ENCODE measurements at places on chromosomes 6 and 20. TPM values are rescaled to one million over a fixed set of nuclear protein-coding genes. Genes with fewer than 3 reads are reported as not detected.

DNA sequence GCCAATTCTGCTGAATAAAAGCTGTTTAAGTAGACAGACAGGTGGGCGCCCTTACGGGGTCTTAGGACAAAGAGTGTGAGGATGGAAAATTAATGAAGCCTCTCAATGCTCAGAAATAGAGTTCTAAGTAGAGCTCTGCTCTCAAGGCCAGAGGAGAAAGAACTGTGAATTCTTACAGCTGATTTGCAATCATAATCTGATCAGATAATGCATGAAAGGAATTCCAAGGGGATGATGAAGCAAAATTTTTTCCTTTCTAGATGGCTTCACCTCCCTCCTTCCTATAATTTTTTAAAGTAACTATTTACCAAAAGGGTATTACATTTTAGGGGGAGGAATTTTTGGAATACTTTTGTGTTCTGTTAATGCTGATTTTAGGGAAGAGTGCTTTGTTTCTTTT is 308.1 kb upstream of the HS3ST5 start:
- no peak for DNase-seq

The KCNK16 gene
- not detected for total RNA-seq

The PLAGL2 gene
- total RNA-seq, result 2.8 TPM

The SYNDIG1 gene
- total RNA-seq, result not detected

The ADGRF1 gene
- not detected for total RNA-seq

DNA sequence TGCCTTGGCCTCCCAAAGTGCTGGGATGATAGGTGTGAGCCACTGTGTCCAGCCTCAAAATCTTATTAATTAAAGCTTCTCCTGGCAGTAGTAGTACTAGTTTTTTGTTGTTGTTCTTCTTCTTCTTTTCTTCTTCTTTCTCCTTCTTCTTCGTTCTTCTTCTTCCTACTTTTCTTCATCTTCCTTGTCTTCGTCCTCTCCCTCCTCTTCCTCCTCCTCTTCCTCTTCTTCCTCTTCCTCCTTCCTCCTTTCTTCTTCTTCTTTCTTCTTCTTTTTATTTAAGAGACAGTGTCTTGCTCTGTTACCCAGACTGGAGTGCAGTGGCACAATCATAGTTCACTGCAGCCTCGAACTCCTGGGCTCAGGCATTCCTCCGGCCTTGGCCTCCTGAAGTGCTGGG is 17.2 kb upstream of the DEK start:
- DNase-seq, result no peak

DNA sequence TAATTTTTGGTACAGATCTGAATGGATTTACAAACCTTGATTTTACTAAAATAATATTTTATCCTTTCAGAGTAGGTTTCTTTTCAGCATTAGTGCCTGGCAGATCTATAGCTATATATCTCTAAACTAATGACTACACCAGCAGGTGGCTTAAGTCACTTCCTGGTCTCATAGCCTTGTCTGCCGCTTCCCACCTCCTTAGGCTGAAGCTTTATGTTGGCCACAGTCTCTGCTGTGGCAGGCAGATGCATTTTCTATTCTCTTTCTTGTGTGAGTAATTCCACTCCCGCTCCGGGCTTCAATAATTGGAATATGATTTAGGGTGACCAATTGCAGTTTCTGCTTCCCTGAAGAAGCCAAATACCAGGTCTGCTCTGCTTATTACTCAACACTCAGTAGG is 226.8 kb upstream of the HS3ST5 start:
- no peak for DNase-seq

- no peak for DNase-seq
Observed at GRCh38 chr6:168647271-168647670, 206.3 kb downstream of the SMOC2 start.

DNA sequence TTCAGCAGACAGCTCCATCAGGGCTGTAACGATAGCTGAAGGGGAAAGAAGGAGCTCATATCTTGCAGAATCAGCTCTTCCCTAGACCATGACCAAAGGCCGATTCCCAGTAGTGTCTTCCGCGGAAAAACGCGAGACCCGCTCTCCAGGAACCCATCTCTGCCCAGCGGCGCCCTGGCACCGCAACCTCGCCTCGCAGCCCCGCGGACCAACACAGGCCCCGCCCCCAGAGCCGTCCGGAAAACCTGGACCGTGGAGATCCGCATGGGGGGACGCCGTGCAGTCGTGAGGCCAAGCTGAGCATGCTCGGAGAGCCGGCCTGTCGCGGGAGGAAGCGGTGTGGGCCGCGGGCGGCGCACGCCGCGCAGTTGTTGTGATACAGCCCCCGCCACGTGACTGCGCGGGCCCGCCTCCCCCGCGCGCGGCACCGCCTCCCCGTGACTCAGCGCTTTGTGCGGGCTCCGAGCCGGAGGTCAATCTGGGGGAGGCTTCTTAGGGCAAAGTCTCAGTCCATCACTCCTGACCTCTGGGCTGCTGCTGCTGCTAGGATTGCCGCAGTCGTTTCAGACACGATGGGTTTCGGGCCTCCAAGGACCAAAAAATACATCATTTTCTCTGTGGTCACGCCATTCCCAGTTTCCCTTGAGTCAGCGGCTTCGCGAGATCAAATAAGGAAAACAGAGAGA is 3.1 kb upstream of the GCLC start:
- peak; percentile 98 for DNase-seq

GRCh38 chr6:54881067-54881730 is 34.6 kb downstream of the FAM83B start:
- no peak for DNase-seq

The ISM1 gene
- total RNA-seq, result under 0.01 TPM

DNA sequence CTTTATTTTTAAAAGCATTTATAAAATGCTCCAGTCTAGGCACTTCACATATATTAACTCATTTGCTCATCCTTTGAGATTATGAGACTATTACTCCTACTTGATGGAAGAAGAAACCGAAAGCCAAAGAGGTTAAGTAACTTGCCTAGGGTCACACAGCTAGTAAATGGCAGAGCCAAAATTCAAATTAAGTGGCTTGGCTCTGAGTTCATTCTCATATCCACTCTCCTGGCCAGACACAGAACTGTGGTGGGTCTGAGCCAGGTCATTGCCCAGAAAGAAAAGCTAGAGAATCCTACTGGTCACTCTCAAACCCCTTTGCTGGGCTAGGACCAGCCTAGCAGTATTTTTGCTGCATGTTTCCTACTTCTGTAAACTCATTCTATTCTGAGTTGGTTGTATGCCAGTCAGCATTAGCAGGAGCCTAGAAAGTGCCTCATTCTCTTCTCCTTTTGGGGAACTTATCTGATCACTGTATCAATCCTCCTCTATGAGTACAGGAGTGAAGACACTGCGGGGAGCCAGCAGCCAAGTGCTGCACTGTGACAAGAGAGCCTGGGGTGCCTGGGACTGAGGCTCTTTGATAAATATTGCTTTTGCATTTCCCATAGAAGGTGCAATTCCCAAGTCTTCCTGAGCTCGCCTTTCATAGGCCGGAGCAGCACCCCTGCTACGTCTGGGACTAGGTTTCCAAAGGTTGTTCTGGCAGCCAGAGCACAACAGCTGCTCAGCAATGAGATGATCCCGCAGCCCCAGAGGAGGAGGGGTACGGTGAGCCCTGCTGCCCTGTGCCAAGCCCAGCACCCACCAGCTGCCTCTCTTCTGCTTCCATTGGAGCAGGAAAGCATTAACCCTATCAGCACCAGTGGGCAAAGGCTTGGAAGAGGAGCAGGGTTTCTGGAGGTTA is 728.3 kb downstream of the MAFB start:
- DNase-seq, result no peak

DNA sequence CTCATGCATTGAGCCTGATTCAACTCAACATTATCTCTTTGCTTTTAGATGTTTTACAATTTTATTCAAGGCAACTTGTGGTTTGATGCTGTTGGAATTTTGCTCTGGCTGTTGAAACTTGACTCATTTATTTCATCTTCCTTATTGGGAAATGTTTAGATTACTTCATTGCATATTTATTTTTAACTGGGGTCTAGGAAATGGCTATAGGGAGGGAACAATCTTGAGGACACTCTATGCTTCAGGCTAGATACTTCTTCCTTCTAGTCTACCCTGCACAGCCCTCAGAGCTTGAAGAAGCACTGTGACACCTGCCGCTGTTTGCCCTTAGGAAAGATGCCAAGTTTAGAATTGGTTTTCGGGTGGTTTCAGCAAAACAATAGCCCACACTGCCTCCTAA is 183.4 kb downstream of the ADGRG6 start:
- no peak for DNase-seq

- no peak for DNase-seq
Observed at GRCh38 chr20:21609221-21609620, 95.4 kb upstream of the NKX2-2 start.

The ZSCAN26 gene
- total RNA-seq, result 6.5 TPM

The MLN gene
- not detected for total RNA-seq

DNA sequence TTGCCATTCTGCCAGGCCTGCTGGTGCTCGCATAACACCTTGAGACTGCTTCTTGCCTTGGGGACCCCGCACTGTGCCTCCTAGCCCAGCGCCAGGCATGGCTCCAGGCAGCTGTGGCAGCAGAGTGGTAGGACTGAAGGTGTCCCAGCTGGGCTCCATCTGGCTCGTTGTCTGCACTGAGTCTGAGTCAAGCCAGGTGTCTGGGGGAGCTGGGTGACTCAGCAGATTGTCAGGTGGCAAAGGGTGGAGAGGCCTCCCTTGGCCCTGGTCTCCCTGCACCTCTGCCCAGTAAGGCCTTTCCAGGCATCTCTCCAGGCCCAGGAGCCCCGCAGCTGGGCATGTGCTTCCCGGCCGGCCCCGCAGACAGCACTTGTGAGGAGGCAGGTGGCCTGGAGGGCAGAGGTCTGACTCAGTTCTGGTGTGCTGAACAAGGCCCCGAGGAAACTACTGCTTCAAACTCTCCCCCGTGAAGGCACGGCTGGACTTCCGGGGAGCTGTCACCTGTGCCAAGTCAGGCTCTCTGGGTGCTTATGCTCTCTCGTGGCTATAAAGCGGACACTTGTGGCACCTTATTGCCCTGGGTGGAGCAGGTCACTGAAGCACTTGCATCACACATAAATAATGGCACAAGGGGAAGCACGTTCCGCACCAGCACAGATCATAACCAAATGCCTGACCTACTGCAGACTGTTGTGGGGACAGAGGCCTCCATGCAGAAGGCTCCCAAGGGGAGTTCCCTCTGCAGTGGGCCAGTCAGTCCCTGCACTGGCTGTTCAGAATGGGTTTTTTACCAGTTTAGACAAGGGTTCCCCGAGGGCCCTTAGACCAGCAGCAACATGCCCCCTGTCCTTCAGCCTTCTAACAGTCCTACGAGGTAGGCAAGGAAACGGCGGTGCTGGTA is 27.5 kb downstream of the FOXC1 start:
- no peak for DNase-seq

The C20orf144 gene
- total RNA-seq, result under 0.01 TPM

The PRICKLE4 gene
- total RNA-seq, result 5.2 TPM

DNA sequence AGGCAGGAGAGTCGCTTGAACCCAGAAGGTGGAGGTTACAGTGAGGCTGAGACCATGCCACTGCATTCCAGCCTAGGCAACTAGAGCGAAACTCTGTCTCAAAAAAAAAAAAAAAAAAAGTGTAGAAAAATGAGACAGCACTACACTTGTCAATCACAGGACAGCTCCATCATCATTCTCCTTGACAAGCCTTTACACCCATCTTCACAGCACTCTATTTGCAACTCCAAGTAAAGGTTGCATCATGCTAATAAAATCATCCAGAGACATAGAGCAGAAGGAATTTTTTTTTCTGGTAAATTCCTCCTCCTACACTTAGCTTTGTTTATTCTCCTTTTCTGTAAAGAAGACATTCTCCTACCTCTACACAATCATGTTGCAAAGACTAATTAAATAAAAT is 791.0 kb upstream of the HS3ST5 start:
- no peak for DNase-seq

The OR2J1 gene
- total RNA-seq, result not detected

GRCh38 chr6:43636308-43636659 is 644 bp downstream of the MAD2L1BP start:
- DNase-seq, result peak; percentile 32

DNA sequence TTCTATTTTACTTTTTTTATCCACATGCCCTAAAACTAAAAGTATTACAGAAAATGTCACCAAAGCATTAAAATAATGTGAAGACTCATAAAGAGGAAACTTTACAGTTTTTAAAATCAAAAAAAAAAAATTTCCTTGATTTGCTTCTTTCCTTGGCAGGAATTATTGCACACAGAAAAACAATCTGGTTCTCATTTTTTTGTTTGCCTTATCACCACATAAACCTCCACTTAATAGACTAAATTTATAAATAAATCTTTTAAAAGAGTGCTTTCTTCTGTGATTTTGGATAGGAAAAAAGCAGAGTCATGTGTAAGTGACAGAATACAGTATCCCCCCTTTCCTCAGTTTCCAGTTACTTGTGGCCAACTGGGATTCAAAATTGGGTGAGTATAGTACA is 695.1 kb upstream of the CITED2 start:
- no peak for DNase-seq

- DNase-seq, result no peak
Observed at GRCh38 chr20:10454151-10454750, 19.1 kb downstream of the SLX4IP start.

DNA sequence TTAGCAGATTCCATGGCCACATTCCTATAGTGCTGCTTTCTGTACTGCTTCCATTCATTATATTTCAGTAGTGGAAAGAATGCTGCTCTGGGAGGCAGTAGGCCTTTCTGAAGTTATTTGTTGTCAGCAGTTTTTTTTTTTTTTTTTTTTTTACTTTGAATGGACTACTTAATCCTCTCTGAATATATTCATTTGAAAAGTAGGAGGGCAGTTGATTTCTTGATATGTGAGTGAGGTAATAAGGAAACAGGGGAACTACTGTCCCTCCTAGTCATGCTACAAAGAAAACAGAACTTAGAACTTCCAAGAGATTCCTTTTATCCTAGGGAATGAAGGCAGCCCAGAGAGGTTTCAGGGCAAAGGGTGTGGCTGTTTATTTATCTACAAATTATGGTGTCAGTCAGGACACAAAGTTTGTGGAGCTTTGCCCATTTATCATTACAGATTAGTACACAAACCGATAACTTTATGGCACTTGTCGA is 155.9 kb downstream of the JARID2 start:
- no peak for DNase-seq

DNA sequence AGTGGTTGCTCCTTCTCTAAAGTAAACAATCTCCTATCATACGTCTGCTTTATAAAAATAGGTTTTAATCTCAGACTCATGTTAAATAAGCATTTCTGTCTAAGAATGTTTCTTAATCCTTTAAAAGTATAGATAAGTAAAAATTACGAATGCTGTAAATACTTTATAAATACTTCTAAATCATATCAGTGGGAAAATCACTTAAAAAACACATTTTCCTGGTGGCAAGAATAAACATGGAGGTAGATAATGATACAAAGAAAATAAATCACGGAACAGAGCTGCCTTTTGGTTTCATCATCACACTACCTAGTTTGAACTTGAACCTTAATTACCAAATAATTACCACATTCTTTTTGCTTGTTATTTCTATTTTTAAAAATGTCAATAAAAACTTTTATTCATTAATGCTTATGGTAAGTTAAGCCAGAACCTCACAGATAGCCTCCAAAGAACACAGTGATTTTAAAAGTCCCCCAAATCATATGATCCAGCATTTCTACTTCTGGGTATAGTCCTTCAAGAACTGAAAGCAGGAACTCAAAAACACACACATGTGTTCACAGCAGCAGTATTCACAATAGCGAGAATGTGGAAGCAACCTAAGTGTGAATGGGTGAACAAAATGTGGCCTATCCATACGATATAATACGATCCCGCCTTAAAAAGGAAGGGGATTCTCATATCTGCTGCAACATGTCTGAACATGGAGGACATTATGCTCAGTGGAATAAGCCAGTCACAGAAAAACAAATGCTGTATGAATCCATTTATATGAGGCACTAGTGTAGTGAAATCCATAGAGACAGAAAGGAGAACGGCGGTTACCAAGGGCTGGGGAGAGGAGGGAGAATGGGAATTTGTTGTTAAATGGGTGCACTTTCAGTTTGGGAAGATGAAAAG is 72.4 kb downstream of the SLC22A23 start:
- no peak for DNase-seq

- no peak for DNase-seq
Observed at GRCh38 chr20:62628691-62629090, 13.6 kb upstream of the SLCO4A1 start.

The CCM2L gene
- 24.2 TPM for total RNA-seq

Measured in lung microvascular endothelial cell (primary cell).